ENCODE measurements at places on chromosomes 13 and 19. TPM values are rescaled to one million over a fixed set of nuclear protein-coding genes. Genes with fewer than 3 reads are reported as not detected.

DNA sequence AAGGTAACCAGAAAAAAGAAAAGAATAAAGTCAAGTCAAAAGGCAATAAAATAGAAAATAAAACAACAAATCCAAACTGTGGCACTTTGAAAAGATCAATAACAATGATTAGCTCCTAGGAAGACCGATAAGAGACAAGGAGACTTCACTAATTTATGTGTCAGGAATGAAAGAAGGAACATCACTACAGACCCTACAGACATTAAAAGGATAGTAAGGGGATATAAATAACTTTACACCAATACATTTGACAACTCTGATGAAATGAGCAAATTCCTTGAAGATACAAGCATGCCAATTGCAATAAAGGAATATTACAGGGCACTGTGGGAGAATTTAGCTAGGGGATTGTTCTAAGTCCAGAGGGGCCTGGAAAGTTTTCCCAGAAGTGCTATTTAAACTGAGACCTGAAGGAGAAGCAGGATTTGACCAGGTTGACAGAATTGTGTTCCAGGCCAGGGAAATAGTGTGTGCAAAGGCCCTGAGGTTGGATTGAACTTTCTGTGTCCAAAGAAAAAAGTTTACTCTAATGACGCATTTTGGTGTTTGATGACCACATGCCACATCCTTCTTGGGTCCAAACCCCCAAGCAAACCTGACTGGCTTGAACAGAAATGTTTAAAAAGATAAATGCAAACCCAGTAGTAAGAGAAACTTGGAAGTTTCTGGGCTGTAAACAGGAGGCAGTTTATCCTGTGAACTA is 1.6 kb upstream of the C19orf38 start:
- no peaks in the 10 kb centered on the region for H3K36me3 ChIP-seq
- no peaks in the 10 kb centered on the region for H3K27me3 ChIP-seq
- H3K4me1 ChIP-seq, result no peaks in the 10 kb centered on the region
- no peak overlapping the region for H3K27ac ChIP-seq
- H3K4me3 ChIP-seq, result no peak overlapping the region

- H3K4me3 ChIP-seq, result no peak overlapping the region
- no peaks in the 10 kb centered on the region for H3K36me3 ChIP-seq
- no peak overlapping the region for H3K27ac ChIP-seq
- no peak for DNase-seq
- no peaks in the 10 kb centered on the region for H3K27me3 ChIP-seq
- peaks cover 5% of the 10 kb centered on the region for H3K4me1 ChIP-seq
Observed at GRCh38 chr19:45613926-45614725, 12.1 kb upstream of the GPR4 start.

DNA sequence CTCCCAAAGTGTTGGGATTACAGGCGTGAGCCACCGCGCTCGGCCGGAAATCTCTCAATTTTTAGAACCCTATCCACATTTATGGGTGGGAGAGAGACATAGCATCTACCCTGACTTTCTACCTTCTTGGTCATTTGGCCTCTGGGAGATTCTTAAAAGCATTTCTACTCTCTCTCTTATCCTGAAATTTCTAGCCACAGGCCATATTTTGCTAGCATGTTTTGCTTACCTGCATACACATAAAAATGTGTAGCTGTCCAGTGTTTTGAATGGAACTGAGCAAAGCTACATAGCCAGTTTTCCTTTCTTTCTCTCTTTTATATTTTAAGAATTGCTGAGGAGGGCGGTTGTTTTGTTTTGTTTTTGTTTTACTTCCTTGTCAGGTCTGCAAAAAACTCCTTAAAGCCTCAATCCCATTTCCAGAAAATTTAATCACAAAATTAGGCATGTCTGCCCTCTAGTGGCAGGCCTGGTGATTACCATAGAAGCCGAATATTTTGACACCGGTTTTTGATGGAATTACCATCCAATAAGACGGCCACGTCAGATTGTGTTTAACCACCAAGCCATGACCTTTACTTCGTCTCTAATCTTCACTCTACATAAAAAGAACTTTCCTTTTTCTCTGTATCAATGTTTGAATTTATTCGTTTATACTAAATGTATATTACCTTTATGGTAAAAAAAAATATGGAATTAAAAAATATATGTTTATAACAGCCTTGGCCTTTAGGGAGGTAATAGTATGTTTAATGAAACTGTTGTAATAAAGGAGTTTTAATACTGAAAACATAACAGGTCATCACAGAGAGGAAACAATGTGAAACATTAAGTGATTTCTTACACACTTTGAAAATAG is 34.4 kb upstream of the OXGR1 start:
- H3K36me3 ChIP-seq, result no peaks in the 10 kb centered on the region
- H3K27ac ChIP-seq, result no peak overlapping the region
- no peaks in the 10 kb centered on the region for H3K27me3 ChIP-seq
- peak; percentile 23 for DNase-seq

GRCh38 chr13:60075850-60076249 is 87.9 kb downstream of the DIAPH3 start:
- no peaks in the 10 kb centered on the region for H3K27me3 ChIP-seq
- no peaks in the 10 kb centered on the region for H3K36me3 ChIP-seq
- H3K4me1 ChIP-seq, result no peaks in the 10 kb centered on the region
- DNase-seq, result no peak
- H3K4me3 ChIP-seq, result no peak overlapping the region

Gene KCNJ14
- 1.4 TPM for total RNA-seq

- H3K27me3 ChIP-seq, result no peaks in the 10 kb centered on the region
- no peak overlapping the region for H3K4me3 ChIP-seq
- DNase-seq, result no peak
- H3K27ac ChIP-seq, result no peak overlapping the region
- no peaks in the 10 kb centered on the region for H3K4me1 ChIP-seq
Observed at GRCh38 chr13:50393628-50394027, 378.4 kb downstream of the KCNRG start.

- peak overlapping the region; percentile 94 for H3K27ac ChIP-seq
- H3K4me3 ChIP-seq, result peak overlapping the region; percentile 77
- H3K36me3 ChIP-seq, result no peaks in the 10 kb centered on the region
- no peaks in the 10 kb centered on the region for H3K27me3 ChIP-seq
Observed at GRCh38 chr13:74136084-74136658, 2.0 kb upstream of the KLF12 start.

Gene OXGR1
- total RNA-seq, result 0.25 TPM

DNA sequence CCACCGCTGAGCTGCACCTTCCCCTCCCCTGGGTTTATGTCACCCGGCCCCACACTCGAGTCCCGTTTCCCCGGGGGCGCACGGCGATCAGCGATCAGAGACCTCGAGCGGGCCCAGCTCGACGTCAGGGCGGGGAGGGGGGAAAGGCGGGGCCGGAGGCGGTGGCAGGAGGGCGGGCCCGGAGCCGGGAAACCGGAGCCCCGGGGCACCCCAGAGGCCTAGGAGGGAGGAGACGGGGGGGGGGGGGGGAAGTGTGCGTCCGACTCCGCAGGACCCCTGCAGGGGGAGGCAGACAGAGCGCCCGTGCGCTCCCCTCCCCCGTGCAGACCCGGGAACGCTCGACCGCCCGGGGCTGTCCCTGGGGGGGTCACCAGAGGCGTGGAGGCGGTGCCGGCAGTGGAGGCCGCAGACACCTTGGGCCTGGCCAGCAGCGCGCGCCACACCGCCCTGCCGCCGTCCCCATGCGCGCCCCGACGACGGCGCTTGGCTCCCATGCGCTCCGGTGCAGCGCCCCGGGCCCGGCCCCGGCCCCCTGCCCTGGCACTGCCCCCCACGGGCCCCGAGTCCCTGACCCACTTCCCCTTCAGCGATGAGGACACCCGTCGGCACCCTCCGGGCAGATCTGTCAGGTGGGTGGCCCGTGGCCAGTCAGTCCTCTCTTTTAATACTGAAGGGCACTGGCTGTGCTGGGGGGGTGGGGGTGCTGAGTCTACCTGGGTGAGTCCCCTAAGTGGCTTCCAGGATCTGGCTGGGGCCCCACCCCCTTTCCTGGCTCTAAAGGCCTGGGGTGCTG is 11.8 kb downstream of the PDE4A start:
- no peak for DNase-seq
- H3K4me3 ChIP-seq, result peak overlapping the region; percentile 50
- H3K27ac ChIP-seq, result no peak overlapping the region
- H3K4me1 ChIP-seq, result peaks cover 3% of the 10 kb centered on the region
- H3K27me3 ChIP-seq, result peaks cover 9% of the 10 kb centered on the region
- no peaks in the 10 kb centered on the region for H3K36me3 ChIP-seq

Gene DGKH
- total RNA-seq, result 11.5 TPM

Gene SOX1
- not detected for total RNA-seq

GRCh38 chr13:113367771-113368170 is 3.8 kb upstream of the GRTP1 start:
- no peak overlapping the region for H3K27ac ChIP-seq
- no peak for DNase-seq
- H3K4me3 ChIP-seq, result no peak overlapping the region
- H3K4me1 ChIP-seq, result peaks cover 13% of the 10 kb centered on the region
- no peaks in the 10 kb centered on the region for H3K27me3 ChIP-seq

DNA sequence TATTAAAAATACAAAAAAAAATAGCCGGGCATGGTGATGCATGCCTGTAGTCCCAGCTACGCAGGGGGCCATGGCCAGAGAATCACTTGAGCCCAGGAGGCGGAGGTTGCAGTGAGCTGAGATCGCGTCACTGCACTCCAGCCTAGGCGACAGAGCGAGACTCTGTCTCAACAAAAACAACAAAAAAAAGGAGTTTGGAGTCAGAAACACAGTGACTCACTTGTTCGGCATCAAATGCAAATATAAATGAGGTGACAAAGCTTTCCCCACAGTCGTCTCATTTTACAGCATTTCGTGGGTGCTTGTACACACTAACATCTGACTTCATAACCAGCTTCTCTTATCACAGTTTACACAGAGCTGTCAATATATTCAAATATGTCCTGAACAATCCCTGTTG is 11.0 kb downstream of the ZNF665 start:
- no peaks in the 10 kb centered on the region for H3K36me3 ChIP-seq
- H3K27ac ChIP-seq, result no peak overlapping the region
- no peaks in the 10 kb centered on the region for H3K4me1 ChIP-seq
- H3K4me3 ChIP-seq, result no peak overlapping the region

DNA sequence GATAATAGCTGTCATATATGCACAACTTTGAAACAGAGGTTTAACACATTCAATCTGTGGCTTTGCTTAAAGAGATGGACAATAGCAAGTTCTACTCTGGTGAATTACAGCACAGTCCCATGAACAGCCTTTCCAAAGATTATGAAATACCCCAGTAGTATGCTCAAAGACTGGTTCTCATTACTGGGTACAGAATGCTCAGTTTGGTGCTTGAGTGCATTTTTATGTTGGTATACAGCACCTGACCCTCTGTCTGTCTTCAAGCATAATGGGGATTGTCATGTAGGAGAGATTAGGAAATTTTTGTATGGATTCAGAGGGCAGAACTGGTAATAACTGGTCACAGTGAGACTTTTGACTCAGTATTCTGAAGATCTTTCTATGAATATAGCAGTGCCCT is 7.6 kb downstream of the LMO7 start:
- H3K4me3 ChIP-seq, result no peak overlapping the region
- no peaks in the 10 kb centered on the region for H3K27me3 ChIP-seq
- no peak overlapping the region for H3K27ac ChIP-seq
- no peak for DNase-seq
- no peaks in the 10 kb centered on the region for H3K36me3 ChIP-seq
- H3K4me1 ChIP-seq, result no peaks in the 10 kb centered on the region

DNA sequence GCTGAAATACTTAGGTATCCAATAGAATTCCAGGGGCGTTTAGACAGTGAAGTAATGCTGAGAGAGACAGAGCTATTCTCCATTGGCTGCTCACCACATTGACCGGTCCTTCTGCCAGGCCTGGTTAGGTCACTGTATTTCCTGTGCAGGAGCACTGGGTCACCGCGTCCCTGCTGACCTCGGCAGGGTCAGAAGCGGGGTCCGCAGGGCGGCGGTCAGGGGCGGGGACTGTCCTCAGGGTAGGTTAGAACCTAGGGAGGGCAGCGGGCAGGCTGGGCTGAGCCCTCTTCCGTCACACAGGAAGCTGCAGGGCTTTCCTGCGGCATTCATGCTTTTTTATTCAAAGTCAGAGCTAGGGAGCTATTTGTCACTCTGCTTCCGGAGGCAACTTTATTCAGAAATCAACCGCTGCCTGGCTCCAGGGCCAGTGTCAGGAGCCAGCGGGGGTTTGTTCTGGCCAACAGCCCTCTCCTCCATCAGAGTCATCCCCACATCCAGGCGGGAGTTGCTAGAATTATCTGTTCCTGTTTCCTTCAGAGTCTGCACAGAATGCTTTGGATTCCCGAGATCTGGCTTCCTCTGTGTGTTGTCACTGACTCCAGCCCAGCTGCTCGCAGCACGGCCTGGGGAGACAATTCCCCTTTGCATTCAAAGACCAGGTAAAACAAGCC is 81.2 kb upstream of the WASF3 start:
- peaks cover 2% of the 10 kb centered on the region for H3K4me1 ChIP-seq
- H3K4me3 ChIP-seq, result no peak overlapping the region
- DNase-seq, result no peak
- H3K36me3 ChIP-seq, result no peaks in the 10 kb centered on the region
- H3K27ac ChIP-seq, result no peak overlapping the region

GRCh38 chr19:6020972-6021805 is 43.2 kb upstream of the RANBP3 start:
- H3K36me3 ChIP-seq, result no peaks in the 10 kb centered on the region
- H3K4me1 ChIP-seq, result peaks cover 3% of the 10 kb centered on the region
- no peaks in the 10 kb centered on the region for H3K27me3 ChIP-seq

Gene PRODH2
- not detected for total RNA-seq

DNA sequence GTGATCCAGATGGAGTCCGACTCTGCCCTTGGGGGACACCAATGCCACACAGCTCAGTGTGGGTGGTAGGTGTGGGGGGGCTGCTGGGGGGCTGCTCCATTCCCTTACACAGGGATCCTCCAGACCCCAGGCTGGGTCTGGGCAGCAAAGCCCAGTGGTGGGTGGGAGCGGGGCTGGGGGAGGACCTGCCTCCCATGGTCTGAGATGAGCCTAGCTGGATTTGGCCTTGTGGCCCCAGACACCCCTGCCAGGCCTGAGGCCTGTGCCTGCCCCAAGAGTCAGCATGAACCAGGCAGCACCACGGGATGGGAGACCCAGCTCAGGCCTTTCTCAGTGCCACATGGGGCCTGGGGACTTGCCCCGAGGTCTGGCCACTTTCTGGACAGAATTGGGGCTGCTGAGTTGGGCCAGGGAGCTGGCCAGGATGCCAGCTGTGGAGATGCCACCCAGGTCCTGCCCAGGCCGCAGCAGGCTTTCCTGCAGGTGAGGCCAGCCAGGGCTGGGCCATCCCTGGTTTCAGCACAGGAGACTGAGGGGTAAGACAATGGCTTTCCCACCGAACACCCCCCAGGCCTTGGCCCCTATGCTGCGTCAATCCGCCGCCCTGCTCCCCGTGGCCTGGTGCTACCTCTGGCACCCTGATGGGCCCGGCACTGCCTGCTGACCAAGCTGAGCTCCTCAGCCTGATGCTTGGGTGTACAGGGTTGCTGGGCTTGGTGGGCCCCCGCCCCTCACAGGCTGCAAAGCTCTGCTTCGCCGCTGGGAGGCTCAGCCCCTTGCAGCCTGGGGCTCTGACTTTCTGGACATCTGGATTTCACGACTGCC is 24.2 kb downstream of the CEBPG start:
- H3K27ac ChIP-seq, result no peak overlapping the region
- H3K36me3 ChIP-seq, result no peaks in the 10 kb centered on the region
- peaks cover 6% of the 10 kb centered on the region for H3K4me1 ChIP-seq
- H3K27me3 ChIP-seq, result no peaks in the 10 kb centered on the region

Gene VSTM1
- total RNA-seq, result not detected
